ENCODE measurements at places on chromosomes 2 and 18. TPM values are rescaled to one million over a fixed set of nuclear protein-coding genes. Genes with fewer than 3 reads are reported as not detected.
A peak's percentile ranks its signal among the peaks of the same experiment; 100 is the strongest.

DNA sequence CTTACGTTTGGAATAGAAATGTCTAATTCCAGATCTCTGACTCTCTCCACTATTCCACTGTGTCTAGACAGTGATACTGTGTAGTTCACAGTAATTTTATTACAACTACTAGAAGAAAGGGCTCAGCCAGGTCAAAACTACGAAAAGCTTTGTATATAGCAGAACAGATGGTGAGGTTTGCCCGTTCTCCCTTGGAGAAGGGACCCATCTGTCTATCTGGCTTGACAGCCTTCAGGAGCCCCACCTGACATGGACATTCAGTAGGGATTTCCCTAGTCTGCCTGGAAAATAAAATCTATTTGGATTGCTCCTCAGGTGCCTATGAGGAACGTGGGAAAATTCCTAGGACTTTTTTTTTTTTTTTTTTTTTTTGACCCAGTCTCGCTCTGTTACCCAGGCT, 435.4 kb downstream of the NRXN1 start:
- no peaks in the 10 kb centered on the region for H3K4me1 ChIP-seq
- no peaks in the 10 kb centered on the region for H3K36me3 ChIP-seq
- H3K4me3 ChIP-seq, result no peak overlapping the region
- no peaks in the 10 kb centered on the region for H3K27me3 ChIP-seq

DNA sequence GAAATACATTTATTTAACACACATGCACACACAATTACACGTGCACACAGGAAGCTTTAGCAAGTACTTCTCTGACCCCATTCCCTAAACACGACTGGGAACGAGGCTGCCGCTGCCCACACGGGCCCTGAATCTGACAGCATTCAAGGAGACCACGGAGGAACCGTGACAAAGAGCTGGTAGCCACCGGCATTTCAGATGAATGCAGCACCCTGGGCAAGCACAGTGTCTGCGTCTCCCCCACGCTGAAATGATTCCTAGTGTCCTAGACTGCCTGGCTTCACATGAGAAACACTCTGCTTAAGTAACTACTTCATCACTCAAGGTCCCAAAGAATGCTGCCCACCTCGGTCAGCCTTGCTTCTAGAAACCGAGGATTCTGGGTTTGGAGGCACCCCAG, 95.0 kb downstream of the HDAC4 start:
- peak overlapping the region; percentile 13 for H3K27ac ChIP-seq
- no peaks in the 10 kb centered on the region for H3K27me3 ChIP-seq
- no peak overlapping the region for H3K4me3 ChIP-seq
- H3K4me1 ChIP-seq, result peaks cover 71% of the 10 kb centered on the region

DNA sequence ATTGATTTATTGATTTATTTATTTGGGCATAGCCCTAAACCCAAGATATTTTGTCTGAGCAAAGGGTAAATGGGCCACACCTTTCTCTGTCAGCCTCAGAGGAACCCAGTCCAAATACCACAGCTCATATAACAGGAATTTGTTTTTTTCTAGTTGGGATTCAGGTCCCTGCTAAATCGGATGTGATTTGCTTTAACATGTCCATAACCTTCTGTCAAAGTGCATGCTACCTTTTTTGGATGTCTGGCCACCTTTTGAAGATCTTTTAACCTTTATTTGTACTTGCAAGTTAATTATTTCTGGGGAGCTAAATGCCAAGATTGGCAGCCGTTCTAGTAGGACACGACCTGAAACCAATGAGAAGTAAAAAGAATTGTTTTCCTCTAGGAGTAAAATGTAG, 303.2 kb upstream of the UBE2E3 start:
- no peak overlapping the region for H3K4me3 ChIP-seq
- H3K36me3 ChIP-seq, result no peaks in the 10 kb centered on the region
- no peak overlapping the region for H3K27ac ChIP-seq
- H3K4me1 ChIP-seq, result no peaks in the 10 kb centered on the region

- H3K27me3 ChIP-seq, result no peaks in the 10 kb centered on the region
- H3K4me3 ChIP-seq, result no peak overlapping the region
- H3K4me1 ChIP-seq, result no peaks in the 10 kb centered on the region
- no peak overlapping the region for H3K27ac ChIP-seq
- no peaks in the 10 kb centered on the region for H3K36me3 ChIP-seq
- no peak for DNase-seq
Measured at GRCh38 chr2:165660361-165660760, 133.7 kb downstream of the GALNT3 start.

DNA sequence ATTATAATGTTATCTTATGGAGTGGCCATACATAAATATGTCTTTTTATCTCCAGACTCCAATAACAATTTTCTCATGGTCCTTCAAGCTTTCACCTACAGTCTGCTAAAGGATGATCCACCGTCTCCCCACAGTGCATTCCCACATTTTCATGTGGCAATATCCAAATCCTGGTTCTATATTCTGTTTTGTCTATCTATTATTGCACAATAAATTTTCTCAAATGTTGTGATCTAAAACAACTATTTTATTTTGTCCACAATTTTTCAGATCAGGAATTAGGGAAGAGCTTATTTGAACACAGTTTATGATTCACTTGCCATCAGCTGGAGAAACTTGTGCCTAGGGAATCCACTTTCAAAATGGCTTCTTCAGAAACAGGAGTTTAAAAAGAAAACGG, 614.4 kb upstream of the TMEFF2 start:
- H3K4me1 ChIP-seq, result no peaks in the 10 kb centered on the region
- no peak overlapping the region for H3K27ac ChIP-seq
- no peak for DNase-seq
- H3K36me3 ChIP-seq, result no peaks in the 10 kb centered on the region

DNA sequence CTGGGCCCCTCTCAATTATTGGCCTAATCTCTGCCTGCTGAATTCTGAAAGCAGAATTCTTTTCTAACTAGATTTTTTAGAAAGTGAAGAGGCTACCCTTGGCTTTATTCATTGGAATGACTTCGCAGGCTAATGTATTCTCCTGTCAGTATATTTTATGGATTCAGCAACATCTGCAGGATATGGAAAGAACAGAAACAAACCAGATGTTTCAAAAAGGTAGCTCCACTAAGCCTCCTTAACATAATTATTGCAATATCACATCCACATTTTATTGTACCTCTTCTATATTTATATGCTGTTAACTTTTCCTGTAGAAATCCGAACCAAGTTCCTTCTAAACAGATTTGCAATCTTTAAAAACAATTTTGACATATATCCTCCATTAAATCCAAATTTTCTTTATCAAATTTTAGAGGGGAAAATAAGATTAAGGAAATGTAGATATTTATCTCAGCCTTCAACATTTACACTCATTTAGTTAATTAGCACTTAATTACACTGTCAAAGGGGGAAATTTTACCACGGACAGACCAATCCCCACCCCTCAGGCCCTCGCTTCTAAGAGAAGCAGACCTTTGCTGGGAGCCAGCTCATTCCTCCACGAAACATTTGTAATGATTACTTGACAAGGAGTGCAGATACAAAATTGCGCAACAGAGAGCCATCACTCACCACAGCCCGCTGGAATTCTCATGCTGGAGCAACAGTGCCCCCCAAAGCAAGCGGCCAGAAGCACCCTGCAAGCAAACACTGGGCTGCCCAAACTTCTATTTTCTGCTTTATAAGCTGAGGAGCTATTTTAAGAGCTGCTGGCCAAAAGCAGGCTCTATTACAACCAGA, 253.4 kb downstream of the ETAA1 start:
- H3K36me3 ChIP-seq, result no peaks in the 10 kb centered on the region
- H3K27me3 ChIP-seq, result no peaks in the 10 kb centered on the region
- H3K27ac ChIP-seq, result no peak overlapping the region
- DNase-seq, result peak; percentile 88

DNA sequence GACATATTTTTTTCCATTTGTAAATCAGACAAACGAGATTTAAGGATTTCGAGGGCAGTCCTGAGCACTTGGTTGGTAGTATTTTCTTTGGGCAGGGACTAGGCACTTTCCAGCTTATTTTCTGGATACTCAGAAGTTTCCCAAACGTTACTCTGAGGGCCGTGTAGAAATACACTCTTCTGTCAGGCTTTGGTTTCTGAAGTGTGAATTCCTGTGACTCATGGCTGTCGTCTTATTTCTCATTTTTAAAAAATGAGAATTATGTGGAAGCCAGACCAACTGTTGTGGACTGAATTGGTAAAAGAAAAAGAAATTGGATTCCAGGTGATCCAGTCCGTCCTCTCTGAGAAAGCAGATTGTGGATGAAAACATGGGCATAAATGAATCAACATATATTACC, 658.6 kb upstream of the FANCL start:
- H3K27ac ChIP-seq, result no peak overlapping the region
- no peak for DNase-seq
- no peaks in the 10 kb centered on the region for H3K36me3 ChIP-seq
- H3K4me3 ChIP-seq, result no peak overlapping the region
- no peaks in the 10 kb centered on the region for H3K27me3 ChIP-seq

GRCh38 chr2:25030702-25031101, 11.2 kb upstream of the EFR3B start:
- no peak overlapping the region for H3K4me3 ChIP-seq
- H3K27ac ChIP-seq, result no peak overlapping the region
- no peaks in the 10 kb centered on the region for H3K27me3 ChIP-seq
- no peaks in the 10 kb centered on the region for H3K4me1 ChIP-seq

GRCh38 chr2:235963853-235964577, 204.2 kb downstream of the GBX2 start:
- H3K27ac ChIP-seq, result no peak overlapping the region
- DNase-seq, result peak; percentile 39
- H3K4me3 ChIP-seq, result no peak overlapping the region
- H3K36me3 ChIP-seq, result no peaks in the 10 kb centered on the region
- H3K27me3 ChIP-seq, result no peaks in the 10 kb centered on the region
- no peaks in the 10 kb centered on the region for H3K4me1 ChIP-seq

- H3K4me1 ChIP-seq, result no peaks in the 10 kb centered on the region
- no peak overlapping the region for H3K4me3 ChIP-seq
- no peaks in the 10 kb centered on the region for H3K27me3 ChIP-seq
- no peak overlapping the region for H3K27ac ChIP-seq
- no peak for DNase-seq
- H3K36me3 ChIP-seq, result no peaks in the 10 kb centered on the region
Measured at GRCh38 chr18:22872900-22873537, 60.1 kb upstream of the RBBP8 start.

DNA sequence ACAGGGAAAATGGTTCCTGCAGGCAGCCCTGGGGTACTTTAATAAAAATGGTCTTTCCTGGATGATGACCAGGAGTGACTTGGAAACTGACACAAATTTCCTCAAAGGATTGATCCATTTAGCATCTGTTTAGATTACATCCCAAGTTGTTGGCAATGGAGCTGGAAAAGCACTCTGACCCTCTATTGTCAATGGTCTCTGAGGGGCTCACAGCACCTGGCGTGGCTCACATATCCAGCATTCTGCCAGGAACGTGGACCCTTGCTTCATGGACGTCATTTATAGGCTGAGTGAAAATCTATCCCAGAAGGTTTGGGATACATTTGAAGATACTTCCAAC, 43.8 kb downstream of the SERTAD2 start:
- H3K4me3 ChIP-seq, result peak overlapping the region; percentile 63
- no peaks in the 10 kb centered on the region for H3K36me3 ChIP-seq
- H3K27ac ChIP-seq, result peak overlapping the region; percentile 75
- no peak for DNase-seq
- no peaks in the 10 kb centered on the region for H3K27me3 ChIP-seq

- H3K36me3 ChIP-seq, result no peaks in the 10 kb centered on the region
- H3K27ac ChIP-seq, result no peak overlapping the region
- peaks cover 4% of the 10 kb centered on the region for H3K4me1 ChIP-seq
- DNase-seq, result no peak
Measured at GRCh38 chr2:64675860-64676259, 22.1 kb upstream of the SERTAD2 start.

DNA sequence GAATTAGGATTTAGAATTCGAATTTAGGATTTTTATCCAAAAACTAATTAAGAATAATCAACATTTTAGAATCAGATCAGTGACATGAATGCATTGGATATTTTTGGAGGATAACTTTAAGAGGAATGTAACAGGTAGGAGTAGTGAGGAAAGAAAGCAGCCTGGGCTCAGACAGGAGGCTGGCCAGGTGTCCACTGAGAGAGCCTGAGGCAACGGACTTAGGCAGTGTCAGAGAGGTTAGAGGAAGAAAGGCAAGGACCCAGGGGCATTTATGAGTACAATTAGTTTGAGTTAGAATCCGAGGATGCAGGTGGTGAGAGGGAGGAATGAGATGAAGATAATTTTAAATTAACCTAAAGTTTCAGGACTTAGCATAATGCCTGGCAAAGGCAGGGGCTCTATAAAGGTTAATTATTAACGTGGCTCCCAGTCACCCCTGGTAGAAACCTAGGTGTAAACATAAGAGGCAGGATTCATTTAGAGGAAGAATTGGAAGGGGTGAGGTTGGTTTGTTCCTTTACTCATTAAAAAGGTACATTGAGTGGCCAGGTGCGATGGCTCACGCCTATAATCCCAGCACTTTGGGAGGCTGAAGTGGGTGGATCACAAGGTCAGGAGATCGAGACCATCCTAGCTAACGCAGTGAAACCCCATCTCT, 507.1 kb downstream of the TMEM182 start:
- H3K36me3 ChIP-seq, result no peaks in the 10 kb centered on the region
- no peaks in the 10 kb centered on the region for H3K27me3 ChIP-seq
- no peak overlapping the region for H3K27ac ChIP-seq
- H3K4me1 ChIP-seq, result no peaks in the 10 kb centered on the region
- DNase-seq, result no peak

DNA sequence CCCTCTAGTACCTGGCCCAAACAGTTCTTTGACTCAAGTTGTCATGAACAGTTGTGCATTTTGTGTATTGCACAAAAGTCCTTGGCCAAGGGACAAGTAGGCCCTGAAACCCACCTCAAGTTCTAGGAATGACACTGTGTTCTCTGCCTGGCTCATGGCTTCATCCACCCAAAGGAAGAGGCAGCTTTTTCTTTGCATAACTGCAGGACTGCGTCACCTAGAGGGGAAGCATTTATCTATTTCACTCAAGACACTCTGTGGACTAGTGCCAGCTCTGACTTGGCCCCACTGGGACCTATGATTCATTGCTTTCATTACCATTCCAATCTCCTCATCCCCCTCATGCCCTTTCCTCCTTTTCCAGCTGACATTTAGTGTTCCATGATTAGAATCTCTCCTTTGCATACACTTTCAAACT, 119.3 kb upstream of the SIX2 start:
- H3K4me3 ChIP-seq, result no peak overlapping the region
- H3K27me3 ChIP-seq, result no peaks in the 10 kb centered on the region
- no peak overlapping the region for H3K27ac ChIP-seq
- peaks cover 5% of the 10 kb centered on the region for H3K4me1 ChIP-seq
- H3K36me3 ChIP-seq, result no peaks in the 10 kb centered on the region

DNA sequence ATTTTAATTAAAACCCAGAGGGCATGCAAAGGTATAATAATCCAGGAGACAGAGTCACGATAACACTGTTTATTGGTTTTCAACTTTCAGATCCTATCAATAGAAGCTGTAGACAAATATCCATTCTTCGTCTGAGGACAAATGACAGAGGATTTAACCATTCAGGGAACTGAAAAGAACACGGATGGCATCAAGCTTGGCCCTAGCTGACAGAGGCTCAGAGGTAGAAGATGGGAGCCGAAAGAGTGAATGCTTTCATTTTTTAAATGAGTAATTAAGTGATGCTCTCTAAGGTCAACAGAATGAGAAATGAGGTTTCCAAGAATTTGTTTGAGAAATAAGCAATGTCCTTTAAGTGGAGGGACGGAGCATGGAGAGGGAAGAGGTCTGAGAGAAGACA, 62.1 kb downstream of the BCL2 start:
- H3K27me3 ChIP-seq, result no peaks in the 10 kb centered on the region
- H3K4me3 ChIP-seq, result no peak overlapping the region
- H3K4me1 ChIP-seq, result peaks cover 36% of the 10 kb centered on the region
- H3K27ac ChIP-seq, result peak overlapping the region; percentile 81
- no peak for DNase-seq
- H3K36me3 ChIP-seq, result no peaks in the 10 kb centered on the region

Gene TMEM87B
- total RNA-seq, result 22.6 TPM

Gene ABCB11
- total RNA-seq, result 7.2 TPM

Gene RAB6C
- 1.9 TPM for total RNA-seq

Gene CAPN10
- 104 TPM for total RNA-seq

Gene EFR3B
- 3.7 TPM for total RNA-seq

Gene TGFA
- total RNA-seq, result 1.3 TPM
